ENCODE measurements at places on chromosomes 3 and 15.

GRCh38 chr15:101048581-101049030 lies 129.4 kb downstream of the LRRK1 start:
- no peak for DNase-seq

DNA sequence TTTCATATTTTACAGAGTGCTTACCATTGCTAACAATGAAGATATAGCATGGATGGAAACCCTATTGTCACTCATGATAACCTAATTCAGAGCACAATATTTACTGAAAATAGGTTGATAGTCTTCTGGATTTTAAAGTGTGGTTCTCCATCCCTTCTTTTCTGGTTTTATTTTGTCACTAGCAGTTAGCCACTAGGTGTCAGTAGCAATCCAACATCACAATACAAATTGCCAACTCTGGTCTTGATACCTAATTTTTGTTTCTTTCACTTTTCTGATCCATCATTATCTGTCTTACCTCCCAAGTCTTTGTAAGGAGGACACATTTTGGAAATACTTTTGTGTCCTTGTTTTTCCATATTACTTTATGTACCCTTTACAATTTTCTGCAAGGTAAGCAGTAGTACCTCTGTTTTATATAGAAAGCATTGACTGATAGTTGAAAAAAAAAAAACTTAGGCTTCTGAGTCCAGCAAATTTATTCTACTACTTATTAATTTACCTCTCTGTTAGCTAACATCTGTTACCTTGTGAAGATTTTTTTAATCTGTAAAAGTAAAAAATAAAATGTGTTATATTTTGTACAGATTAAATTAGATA lies 28.3 kb upstream of the CRYBG3 start:
- no peak for DNase-seq

- no peak for DNase-seq
Measured at GRCh38 chr3:197431346-197431910, 124.3 kb downstream of the BDH1 start.

DNA sequence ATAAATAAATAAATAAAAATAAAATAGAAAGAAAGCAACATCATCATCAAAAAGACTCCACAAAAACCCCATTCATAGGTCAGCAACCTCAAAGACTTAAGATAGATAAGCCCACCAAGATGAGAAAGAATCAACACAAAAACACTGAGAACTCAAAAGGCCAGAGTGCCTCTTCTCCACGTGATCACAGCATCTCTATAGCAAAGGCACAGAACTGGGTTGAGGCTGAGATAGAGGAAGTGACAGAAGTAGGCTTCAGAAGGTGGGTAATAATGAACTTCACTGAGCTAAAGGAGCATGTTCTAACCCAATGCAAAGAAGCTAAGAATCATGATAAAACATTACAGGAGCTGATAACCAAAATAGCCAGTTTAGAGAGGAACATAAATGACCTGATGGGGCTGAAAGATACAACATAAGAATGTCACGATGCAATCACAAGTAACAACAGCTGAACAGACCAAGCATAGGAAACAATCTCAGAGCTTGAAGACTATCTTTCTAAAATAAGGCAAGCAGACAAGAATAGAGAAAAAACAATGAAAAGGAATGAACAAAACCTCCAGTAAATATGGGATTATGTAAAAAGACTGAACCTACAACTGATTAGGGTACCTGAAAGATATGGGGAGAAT lies 26.4 kb downstream of the GNB5 start:
- no peak for DNase-seq

DNA sequence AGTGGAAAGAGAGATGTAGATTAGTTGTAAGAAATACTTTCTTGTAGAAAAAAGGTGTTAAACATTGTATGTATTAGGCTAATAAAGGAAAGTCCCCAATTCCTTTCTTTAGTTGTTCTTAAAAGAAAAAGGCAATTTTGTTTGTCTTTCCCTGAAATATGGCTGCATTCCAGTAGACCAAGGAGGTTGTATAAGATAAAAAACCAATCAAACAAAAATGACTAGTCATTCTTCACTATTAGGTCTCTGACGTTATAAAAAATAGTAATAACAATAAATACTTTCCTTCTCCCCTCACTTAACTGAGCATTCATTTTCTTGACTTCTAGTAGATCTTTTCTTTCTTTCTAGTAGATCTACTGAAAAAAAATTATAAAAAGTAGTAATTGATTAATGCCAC lies 8.6 kb upstream of the PPM1L start:
- DNase-seq: no peak

- DNase-seq: no peak
Measured at GRCh38 chr3:67357610-67358458, 296.6 kb downstream of the SUCLG2 start.

DNA sequence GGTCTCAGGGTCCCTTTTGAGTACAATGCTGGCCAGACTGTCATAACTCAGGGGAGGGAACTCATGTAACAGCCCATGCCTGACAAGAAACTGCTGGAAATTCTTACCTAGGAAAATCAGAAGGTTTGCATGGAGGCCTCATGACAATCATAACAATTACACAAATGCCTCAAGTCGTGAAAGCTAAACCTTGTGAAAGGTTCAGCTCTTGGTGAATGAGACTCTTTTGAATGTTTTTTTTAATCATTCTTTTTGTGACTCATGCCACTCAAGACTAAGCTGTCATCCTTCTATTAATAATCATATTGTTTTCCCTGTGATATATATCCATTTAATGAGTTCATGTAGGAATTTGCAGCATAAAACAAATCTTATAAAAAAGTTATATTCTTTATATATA lies 61.4 kb upstream of the LEKR1 start:
- DNase-seq: no peak

DNA sequence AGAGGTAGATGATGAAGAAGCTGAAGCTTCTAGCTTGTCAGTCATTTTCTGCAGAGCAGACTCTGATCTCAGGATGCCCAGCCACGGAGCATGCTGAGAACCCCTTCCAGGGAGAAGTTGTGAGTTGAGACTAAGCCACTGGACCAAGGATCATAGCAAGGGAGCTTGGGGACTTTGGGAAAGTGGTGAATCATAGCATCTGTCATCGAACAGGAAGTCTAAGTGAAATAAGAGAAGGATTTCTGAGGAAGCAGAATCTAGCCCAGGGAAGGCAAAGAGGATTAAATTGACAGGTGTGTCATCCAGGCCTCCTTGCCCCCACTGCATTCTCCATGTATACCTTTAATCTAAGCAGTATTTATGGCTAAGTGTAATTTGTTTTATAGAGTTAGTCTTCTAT lies 71.8 kb upstream of the TMEM108 start:
- DNase-seq: no peak

DNA sequence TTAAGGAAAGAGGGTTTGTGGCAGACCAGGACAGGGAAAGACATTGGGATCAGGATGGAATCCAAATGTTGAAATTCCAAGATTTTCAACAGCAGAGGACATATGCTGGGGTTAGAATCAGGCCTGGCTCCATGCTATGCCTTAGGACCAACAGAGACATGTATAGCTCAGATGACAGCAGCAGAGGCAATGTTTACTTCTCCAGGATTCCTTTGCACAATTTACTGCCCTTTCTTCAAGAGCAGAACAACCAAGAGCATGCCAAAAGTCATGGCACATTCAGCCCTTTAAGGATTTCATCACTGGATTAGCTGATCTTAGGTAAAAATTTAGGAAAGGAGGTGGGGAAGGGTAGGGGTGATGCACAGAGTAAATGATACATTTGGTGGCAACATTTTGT lies 69.6 kb upstream of the GSK3B start:
- no peak for DNase-seq

DNA sequence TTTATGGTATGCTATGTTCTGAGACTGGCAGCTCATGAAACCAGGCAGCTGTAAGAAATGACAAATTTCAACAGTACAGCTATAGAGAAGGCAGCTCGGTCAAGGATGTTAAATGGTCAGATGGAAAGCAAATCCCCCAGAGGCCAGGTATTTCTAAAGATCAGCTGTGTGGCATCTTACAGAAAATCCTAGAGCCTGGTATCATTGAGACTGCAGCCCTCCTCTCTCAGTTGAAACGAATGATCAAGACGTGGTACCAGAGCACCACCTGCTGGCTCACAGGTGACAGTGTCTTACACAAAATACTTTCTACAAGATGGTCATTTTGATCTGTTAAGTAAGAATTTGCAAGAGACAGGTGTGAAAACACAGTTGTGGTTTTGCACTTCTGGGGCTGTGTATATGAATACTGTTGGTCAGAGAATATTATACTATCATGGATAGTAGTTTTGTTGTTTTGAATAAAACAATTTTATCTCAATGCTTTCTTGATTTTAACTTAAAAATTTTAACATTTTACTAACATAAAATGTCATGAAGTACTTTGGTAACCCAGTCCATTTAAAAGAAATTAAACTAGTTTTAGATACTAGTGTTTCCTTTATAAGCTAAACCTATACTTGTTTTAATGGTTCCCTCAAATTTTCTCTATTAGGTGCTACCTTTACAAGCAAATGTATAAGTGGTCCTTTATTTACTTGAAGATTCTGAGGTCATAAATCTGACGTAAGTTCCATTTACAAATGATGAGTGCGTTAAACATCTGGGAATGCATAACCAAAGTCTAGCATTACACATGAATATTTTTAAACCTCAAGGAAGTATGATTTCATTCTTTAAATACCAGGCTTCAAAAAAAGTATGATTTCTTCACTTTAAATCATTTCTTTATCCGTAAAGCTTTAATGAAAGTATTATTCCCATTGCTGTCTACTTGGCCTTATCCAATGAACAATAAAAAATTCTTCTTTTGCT lies 121.8 kb downstream of the PDZRN3 start:
- no peak for DNase-seq

DNA sequence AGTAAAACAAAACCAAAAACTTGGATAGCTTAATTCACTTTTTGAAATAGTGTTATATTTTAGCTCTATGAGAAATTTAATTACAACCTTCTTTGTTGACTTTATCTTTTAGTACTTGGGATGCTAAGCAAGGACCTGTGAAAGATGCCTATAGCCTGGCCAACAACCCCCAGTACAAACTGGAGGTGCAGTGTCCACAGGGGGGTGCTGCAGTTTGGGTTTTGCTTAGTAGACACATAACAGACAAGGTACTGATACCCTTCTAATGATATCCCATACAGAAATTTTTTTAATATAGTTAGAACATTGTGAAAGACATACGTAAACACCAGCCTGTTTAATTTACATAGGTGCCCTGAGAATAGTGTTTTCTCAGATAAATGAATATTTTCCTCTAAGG lies 35.3 kb downstream of the CAPN7 start:
- DNase-seq: peak; percentile 19

DNA sequence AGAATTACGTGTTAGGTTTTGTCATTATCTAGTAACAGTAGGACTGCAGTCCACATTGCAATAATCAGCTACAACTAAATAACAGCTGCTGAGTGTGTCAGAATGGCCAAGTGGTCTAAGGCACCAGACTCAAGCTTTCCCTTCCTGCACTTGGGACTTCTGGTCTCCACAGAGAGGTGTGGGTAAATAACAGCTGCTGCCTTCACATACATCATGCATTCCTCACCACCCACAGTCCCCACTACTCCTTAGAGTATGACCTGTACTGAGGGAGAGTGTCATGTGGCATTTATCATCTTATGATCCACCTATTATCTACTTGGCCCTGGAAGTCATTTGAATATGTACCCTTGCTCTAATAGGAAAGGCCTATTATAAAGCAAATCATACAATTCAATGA lies 22.2 kb upstream of the ZMAT3 start:
- no peak for DNase-seq

- no peak for DNase-seq
Measured at GRCh38 chr3:107392549-107393165, 15.4 kb downstream of the CCDC54 start.

DNA sequence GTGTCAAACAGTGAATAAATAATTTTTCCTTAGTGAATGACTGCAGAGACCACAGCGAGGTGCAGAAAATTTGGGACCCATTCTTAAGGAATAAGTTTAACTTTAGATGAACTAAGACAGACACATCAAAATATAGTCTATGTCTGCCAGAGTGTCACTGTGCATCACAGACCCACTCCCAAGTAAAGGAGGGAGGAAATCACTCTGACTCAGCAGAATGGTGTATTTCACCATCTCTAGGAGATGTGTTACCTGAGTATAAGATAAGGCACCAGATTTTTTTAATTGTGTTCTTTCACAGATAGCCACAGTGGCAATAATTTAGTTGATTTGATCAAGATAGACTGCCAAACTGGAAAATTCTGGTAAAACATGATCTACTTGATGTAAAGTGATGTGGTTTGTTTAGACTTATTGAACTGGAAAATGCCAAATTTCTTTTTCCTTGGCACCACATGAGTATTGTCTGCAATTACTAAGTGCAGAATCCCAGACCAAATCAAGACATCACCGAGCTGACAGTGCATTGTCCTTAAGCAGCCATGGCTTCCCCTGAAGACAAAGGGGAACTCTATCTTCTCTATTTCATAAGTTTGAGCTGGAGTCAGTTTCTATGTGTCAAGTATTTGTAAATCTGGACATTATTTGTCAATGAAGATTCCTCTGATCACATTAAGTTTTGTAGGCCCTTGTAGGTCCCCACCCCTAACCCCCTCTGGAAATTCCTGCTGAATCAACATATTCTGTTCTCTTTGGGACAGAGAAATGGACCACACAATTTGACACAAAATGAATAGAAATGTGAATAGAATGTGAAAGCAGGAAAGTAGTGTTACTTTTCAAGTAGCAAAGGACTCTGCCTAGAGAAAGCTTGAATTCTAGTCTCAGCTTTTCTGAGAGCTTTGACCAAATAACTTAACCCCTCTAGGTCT lies 47.6 kb downstream of the TIPARP start:
- DNase-seq: no peak

DNA sequence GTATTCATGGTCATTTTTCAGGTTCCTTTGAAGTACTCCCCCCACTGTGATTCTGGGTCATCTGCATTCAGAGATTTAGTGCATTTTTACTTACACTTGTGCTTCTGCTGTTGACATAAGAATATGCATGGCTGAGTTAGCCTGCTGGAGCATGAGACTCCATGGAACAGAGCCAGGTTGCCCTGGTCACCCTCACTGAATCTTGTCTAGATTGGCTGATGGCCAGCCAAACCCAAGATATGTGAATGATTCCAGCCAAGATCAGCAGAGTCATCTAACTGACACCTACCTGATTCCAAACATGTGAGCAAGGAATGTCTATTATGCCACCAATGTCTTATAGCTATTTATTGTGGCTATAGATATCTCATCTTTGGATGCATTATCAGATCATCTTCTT lies 25.1 kb downstream of the DTWD1 start:
- no peak for DNase-seq

DNA sequence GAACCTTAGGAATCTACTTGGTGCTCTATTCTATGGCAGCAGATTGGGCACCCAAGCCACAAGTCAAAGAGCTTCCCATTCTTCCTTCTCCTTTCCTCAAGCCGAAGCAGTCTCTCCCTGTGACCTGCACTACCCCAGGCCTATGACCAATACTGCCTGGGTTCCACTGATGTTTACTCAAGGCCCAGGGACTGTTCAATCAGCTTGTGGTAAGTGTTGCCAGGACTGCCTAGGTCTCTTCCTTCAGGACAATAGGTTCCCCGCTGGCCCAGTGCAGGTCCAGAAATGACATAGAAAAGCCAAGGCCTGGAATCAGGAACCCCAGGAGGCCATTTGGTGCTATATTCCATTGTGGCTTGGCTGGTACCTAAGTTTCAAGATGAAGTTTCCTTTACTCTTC lies 397.9 kb downstream of the ZIC4 start:
- no peak for DNase-seq

GRCh38 chr15:66581972-66582537 lies 16.3 kb upstream of the LCTL start:
- no peak for DNase-seq

- DNase-seq: no peak
Measured at GRCh38 chr3:195956577-195956976, 48.2 kb upstream of the TNK2 start.
